ENCODE measurements at places on chromosomes 13 and 19. TPM values are rescaled to one million over a fixed set of nuclear protein-coding genes. Genes with fewer than 3 reads are reported as not detected.

DNA sequence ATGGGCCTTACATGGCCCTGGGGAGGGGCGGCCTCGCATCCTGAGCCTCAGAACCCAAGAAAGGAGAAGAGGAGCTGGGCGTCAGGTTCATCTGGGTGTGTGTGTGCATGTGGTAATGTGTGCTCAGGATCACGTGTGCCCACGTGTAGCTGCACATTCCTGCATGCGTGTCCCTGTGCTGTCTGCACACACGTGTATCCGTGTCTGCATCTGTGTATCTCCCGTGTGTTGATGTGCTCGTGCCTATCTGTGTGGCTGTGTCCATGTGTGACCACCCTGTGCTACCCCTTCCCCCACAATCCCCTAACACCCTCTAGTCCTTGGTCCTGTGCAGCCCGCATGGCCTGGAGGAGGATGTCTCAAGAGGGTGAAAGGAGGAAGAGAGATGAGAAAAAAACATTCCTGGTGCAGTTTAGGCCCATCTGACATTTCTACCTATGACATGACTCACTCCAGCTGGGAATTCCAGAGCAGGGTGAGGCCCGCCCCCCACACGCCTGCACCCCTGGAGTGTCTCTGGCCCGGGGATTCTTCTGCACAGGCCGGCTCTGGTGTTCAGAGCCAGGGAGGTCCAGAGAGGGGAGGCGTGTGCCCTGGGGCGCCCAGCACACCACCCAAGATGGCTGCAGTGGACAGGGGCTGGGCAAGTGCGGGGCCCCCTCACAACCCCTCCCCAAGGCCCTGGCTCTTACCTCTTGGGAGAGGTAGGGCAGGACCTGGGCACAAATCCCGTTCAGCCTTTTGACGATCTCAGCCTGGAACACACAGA, 7.1 kb downstream of the TLE5 start:
- H3K27me3 ChIP-seq, result no peaks in the 10 kb centered on the region
- no peak for DNase-seq
- H3K4me1 ChIP-seq, result peaks cover 36% of the 10 kb centered on the region
- no peak overlapping the region for H3K4me3 ChIP-seq
- H3K36me3 ChIP-seq, result peaks cover 49% of the 10 kb centered on the region

DNA sequence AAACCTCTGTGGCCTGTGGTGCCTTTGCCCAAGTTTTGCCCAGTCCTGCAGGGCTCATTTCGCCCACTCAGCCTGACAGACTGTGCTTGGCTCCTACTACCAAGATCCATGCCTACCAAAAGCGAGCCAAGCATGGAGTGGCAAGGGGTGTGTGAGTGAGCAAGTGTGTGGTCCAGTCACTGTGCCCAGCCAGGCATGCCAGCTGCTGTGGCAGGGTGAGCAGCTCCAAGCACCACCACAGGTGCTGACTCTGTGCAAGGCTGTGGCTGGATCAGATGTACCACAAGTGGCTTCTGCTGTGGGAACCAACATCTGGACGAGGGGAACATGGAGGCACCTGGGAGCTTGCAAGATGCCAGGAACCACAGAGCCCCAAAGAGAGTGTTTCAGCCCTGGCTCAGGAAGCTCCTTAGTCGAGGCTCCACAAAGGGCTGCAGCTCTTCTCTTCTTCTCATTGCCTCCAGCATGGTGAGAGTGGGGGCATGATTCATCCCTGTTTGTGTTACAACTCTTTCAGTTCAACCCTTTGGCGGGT, 1564.2 kb upstream of the MIR17HG start:
- H3K4me1 ChIP-seq, result no peaks in the 10 kb centered on the region
- H3K27ac ChIP-seq, result no peak overlapping the region

DNA sequence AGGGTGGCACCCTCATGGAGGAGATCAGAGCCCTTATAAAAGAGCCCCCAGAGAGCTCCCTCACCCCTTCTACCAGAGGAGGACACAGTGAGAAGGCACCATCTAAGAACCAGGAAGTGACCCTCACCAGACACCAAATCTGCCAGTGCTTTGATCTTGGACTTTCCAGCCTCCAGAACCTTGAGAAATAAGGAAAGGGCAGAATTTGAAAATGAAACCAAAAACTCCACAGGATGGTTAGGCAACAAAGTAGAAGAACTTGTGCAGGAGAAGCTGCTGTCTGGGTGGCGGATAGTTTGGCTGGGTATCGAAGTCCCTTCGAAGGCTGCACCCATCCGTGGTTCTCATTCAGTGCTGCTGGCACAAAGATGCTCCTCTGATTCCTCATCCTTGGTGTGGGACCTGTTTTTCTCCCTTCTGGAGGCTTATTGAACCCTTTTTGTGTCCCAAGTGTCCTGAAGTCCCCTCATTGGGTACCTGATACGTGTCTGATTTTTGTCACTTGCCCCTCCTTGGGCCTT, 130.8 kb downstream of the KDM4B start:
- H3K36me3 ChIP-seq, result peaks cover 44% of the 10 kb centered on the region
- DNase-seq, result no peak
- H3K27me3 ChIP-seq, result no peaks in the 10 kb centered on the region
- H3K27ac ChIP-seq, result no peak overlapping the region

SLC10A2 gene
- not detected for total RNA-seq

RHPN2 gene
- total RNA-seq, result 2.5 TPM

DNA sequence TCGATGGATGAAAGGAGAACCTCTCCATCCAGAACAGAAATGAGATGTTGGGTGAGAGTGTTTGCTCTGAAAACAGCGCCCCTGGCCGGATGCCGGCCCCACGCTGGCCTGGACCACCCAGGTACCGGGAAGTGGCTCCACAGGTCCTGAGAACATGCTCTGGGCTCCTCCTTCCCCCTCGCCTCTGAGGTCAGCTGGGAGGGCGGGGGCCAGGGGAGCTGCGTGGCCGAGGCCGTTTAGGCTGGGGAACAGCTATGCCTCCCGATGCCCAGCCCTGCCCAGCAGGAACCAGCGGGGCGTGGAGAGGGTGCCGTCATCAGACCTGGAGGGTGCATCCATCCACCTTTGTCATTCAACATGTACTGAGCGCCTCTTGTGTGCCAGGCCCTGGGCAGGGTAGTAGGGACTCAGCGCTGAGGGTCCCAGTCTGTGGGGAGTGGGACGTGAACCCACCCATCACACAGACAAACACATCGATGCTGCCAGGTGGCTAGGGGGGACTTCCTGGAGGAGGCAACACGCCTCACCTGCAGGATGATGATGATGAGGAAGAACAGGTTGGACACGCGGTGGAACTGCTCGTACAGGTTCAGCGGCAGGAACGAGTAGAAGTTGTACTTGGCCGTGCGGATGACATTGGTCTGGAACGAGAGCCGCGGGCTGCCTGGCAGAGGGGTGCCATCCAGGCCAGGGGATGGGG, 4.2 kb downstream of the ATP8B3 start:
- peaks cover 14% of the 10 kb centered on the region for H3K4me1 ChIP-seq
- no peak overlapping the region for H3K4me3 ChIP-seq
- no peak for DNase-seq

ZNF296 gene
- 6.3 TPM for total RNA-seq

- no peak overlapping the region for H3K4me3 ChIP-seq
- H3K36me3 ChIP-seq, result peaks cover 7% of the 10 kb centered on the region
- peaks cover 9% of the 10 kb centered on the region for H3K27me3 ChIP-seq
- H3K27ac ChIP-seq, result no peak overlapping the region
- DNase-seq, result no peak
Observed at GRCh38 chr13:113843864-113844556, 19.9 kb downstream of the GAS6 start.

Data from activated CD8-positive, alpha-beta T cell treated with anti-CD3 and anti-CD28 coated beads, Interleukin-2, amount 10 ng/mL, durations not matched to agents 7 days and 5 days (primary cell).